IPS DF 6.9 (cell line): ENCODE measurements at places on chromosomes 4 and X.
A peak's percentile ranks its signal among the peaks of the same experiment; 100 is the strongest.

DNA sequence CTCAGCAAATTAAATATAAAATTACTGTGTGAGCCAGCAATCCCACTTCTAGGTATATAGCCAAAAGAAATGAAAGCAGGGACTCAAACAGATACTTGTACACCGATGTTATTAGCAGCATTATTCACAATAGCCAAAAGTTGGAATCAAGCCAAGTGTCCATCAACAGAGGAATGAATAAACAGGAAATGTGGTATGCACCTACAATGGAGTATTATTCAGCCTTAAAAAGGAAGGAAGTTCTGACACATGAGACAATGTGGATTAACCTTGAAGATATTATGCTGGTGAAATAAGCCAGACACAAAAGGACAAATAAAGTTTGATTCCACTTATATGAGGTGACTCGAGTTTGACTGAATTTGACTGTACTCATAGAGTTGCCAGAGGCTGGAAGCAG is 108.3 kb upstream of the DUSP21 start:
- DNase-seq: no peak

DNA sequence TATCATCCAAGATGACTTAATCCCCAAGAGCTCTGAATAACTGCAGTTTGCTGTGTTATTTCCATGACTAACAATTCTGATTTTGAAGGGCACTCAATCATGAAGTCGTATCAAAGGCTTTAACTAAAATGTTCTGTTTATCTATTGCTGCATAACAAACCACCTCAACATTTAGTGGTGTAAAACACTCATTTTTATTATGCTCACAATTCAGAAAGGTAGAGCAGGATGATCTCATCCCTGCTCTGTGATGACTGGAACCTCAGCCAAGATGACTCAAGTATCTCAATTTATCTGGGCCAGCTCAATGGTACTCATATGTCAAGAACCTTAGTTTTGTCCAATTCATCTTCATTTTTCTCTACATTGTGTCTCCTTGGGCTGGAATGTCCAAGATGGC is 451.1 kb downstream of the PPARGC1A start:
- DNase-seq: no peak

DNA sequence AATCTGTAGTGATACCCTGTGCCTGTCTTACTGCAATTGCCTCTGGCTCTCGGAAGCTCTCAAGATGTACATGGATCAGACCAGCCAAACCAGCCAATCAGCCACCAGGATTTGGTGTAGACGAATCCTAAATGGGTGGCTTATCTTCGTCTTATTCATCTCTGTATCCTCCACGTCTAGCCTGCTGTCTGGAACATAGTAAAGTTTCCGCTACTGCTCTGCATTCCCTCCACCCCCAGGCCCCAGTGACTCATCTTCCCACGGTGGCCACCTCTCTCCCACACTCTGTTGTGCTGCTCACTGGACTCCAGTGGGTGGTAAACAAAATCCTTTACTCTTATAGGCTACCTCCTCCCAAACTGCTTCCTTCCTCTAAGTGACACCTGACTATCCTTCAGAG is 37.8 kb downstream of the SEPTIN6 start:
- DNase-seq: no peak

- DNase-seq: no peak
Observed at GRCh38 chr4:42348247-42348646, 49.0 kb upstream of the SHISA3 start.

- DNase-seq: no peak
Observed at GRCh38 chrX:69051901-69052300, 113.4 kb downstream of the PJA1 start.

- DNase-seq: no peak
Observed at GRCh38 chr4:22719218-22719617, 26.5 kb downstream of the GBA3 start.

DNA sequence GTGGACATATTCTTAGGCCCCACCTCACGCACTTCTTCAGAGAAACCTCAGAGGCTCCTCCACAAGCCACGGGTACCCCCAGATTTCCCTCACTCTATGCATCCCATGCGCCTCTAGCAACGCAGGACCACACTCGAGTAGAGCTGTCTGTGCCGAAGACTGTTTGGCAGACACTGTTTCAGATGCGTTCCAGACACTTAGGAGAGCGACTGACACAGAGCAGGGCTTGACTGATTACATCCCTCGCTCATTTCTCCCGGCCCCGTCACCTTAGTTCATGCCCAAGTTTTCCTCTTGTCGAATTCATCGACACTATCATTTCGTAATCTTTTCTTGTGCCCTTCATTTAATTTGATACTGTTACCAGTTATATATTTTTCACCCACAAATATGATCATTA is 15.0 kb downstream of the SORBS2 start:
- no peak for DNase-seq

DNA sequence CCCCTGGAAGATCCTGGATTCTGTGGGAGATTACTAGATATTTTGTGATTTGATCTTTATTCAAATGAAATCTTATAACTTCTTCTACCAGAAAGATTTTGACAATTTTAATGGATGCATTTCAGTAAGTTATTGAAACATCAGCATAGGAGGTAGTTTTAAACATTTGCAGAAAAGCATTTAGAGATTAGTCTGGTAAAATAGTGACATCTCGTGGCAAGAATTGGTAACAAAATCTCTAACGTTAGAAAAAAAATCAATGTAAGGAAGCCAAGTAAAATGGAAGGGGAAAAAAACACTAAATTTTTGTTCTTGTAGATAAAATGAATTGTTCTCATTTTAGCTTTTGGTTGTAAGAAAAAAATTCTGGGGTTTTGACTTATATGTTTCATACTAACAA is 73.3 kb downstream of the TASL start:
- no peak for DNase-seq

DNA sequence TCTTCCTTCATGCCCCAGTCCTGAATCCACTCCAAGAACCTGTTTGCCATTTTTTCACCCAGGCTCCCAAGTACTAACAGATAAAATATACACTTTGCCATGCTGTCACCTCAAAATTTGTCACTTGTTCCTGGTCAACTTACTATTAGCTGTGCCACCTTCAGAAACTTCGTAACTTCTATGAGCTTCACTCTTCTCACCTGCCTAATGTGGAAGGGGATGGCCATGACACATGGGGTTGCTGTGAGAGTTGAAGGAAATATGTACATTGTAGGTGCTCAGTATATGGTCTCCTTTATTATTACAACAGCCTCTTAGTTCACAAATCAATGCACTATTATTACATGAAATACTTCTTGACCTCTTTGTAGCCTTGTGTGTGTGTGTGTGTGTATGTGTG is 10.4 kb downstream of the TMSB4X start:
- DNase-seq: no peak

- no peak for DNase-seq
Observed at GRCh38 chrX:48533165-48533564, 6.3 kb upstream of the TBC1D25 start.

DNA sequence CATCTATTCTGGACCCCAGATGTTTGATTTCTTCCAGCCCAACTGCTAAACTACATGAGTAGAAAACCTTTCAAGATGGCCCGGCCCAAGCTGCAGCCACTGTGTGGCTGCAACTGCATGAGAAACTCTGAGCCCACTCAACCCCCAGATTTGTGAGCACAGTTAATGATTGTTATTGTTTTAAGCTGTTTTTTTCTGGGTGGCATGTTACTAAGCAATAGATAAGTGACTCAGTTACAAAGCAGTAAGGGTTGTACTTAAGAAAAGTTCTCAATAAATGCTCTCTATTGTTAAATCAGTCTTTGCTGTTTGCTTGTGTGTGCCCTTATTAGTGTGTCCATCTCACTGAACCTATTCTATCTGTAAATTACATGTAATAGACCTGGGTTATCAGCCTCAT is 51.8 kb downstream of the GC start:
- no peak for DNase-seq

DNA sequence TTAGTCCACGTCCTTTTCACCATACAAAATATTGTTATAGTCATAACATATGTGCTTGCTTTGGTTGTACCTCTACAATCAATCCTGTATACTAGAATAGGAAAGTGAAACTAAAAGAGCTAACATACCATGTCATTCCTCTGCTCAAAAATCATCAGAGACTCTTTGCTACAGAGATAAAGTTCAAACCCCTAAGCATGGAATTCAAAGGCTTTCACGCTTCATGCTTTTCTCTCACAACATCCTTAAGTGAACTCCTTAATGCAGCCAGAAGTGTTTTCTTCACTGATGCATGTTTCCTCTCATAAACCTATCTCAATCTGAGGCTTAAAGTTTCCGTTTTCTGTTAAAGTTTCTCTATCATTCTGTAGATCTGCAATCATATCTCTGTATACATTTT is 744.6 kb upstream of the IGFBP7 start:
- no peak for DNase-seq

DNA sequence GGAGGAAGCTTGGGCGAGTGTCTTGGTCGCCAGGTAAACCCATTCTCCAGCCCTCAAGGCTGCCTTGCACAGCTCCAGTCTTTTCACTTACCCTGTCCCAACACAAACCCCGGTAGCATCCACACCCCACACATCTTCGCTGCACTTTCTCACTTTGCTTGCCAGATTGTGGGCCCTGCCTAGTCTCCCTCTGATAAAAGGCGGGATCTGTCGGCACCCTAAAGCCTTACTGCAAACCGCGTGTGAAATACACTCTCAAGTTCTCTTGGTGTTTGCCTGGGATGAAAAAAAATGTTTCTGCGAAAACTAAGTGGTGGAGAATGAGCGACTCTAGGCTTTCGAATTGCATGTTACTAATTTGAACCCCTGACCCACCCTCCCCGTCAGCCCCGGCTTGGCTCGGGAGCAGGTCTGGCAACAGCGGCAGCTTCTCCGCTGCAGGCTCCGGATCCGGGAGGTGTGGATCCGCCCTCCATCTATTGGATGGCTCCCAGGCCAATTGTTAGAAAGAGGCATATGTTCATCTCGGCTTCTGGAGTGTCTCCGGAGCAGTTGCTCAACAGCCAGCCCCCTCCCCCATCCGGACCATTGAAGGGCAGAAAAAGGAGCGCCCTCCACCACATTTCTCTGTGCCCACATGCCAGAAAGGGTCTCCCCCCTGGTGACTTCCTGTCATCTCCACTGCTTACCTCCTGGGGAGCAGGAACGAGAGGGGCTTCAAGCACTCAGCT is 3.0 kb upstream of the CITED1 start:
- DNase-seq: peak; percentile 33

DNA sequence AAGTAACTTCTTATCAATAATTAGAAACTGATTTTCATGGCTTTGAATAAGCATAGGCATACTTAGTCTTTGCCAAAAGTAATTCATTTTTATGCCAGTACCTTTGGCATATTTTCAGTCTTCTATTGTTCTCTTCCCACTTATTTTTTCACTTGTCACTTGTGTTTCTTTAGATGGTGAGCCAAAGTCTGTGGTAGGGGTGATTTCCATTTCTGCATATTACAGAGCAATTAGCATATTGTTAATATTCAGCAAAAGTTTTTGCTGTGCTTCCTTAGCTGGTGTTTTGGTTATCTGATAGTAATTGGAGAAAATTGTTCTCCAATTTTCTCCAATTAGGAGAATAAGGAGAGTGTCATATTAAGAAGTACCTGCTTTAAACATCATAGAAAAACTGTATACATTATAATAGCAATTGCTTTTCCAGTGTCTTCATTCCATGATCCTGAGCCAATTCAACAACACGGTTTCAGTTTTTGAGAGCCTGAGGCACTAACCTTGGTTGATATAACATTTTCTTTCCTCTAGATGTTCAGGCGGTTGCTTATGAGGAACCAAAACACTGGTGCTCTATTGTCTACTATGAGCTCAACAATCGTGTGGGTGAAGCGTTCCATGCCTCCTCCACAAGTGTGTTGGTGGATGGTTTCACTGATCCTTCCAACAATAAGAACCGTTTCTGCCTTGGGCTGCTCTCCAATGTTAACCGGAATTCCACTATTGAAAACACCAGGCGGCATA is 64.7 kb downstream of the SMAD1 start:
- no peak for DNase-seq

- no peak for DNase-seq
Observed at GRCh38 chr4:128658214-128658631, 151.3 kb upstream of the JADE1 start.

- DNase-seq: no peak
Observed at GRCh38 chrX:84322083-84322827, 134.3 kb upstream of the RPS6KA6 start.

DNA sequence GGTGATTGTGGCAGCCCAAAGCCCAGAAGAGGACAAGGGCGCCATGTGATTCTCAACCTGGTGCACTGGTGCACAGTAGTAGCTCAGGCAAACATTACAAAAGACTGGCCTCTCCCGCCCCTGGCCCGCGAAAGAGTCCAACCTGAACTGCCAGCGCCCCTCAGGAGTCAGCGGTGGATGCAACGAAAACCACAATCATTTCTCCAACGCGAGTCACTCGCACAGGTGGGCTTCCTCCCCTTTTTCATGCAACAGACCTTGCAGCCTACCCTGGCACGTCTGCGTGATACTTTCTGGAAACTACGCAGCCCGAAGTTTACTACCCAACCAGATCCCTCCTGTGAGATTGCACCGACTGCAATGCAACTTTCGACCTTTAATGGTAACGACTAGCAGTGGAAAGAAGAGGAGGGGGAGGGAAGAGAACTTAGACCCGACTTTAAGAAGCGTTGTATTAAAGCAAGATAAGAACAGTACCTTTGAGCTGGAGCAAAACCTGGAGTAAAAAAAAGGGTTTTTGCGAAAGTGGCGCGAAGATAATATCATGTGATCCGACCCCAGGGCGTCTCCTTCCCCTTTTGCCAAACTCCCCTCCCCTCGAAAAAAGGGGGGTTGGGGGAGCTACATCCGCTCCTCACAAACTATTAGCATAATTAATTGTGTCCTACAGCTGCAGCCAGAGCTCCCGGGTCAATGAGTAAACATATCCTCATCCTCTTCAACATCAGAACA is 63.3 kb upstream of the CCDC160 start:
- DNase-seq: no peak

DNA sequence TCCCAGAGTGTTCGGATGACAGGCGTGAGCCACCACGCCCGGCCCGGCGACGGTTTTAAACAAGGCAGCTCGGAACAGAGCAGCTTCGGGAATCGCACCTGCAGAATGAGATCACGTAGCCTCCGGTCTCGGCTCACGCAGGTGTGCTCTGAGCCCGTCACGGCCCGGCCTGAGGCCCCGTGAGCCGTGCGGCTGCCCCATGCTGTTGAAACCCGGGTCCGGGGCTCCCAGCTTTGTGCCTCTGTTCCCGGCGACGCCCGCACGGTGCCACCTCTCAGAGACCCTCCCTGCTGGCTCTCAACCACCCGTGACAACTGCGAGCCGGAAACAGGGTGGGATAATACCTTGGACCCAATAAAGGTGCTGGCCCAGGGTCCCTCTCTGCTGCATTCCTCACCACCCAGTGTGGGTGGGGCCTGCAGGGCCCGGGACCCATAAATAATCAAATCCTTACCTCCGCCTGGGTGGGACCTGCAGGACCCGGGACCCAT is 13.4 kb upstream of the PLCXD1 start:
- no peak for DNase-seq

GRCh38 chrX:54422168-54422567 is 18.0 kb upstream of the TSR2 start:
- DNase-seq: no peak

DNA sequence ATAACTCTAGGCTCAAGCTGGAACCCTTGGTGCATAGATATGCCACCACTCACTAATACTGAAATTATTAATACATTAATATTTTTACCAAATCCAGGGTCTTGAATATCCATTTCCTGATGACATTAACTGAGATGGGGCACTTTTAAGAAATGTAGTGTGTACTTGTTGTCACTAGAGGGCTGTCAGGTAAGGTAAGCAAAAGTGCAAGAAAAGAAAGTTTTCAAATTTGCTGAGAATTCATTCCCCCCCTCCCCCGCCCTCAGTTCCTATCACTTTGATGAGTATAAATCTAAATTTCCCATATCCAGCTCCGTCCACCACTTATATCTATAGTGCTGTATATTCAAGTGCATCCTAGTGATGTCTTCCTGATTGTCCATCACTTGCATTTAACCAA is 20.5 kb upstream of the WDR44 start:
- DNase-seq: no peak
